ENCODE measurements at places on chromosomes 11 and 22.
A peak's percentile ranks its signal among the peaks of the same experiment; 100 is the strongest.

GRCh38 chr22:36280379-36280778 lies 27.4 kb downstream of the APOL1 start:
- DNase-seq, result no peak

- no peak for DNase-seq
Measured at GRCh38 chr11:112972399-112973145, 11.4 kb downstream of the NCAM1 start.

- DNase-seq, result peak; percentile 61
Measured at GRCh38 chr11:45803971-45804760, 783 bp upstream of the SLC35C1 start.

DNA sequence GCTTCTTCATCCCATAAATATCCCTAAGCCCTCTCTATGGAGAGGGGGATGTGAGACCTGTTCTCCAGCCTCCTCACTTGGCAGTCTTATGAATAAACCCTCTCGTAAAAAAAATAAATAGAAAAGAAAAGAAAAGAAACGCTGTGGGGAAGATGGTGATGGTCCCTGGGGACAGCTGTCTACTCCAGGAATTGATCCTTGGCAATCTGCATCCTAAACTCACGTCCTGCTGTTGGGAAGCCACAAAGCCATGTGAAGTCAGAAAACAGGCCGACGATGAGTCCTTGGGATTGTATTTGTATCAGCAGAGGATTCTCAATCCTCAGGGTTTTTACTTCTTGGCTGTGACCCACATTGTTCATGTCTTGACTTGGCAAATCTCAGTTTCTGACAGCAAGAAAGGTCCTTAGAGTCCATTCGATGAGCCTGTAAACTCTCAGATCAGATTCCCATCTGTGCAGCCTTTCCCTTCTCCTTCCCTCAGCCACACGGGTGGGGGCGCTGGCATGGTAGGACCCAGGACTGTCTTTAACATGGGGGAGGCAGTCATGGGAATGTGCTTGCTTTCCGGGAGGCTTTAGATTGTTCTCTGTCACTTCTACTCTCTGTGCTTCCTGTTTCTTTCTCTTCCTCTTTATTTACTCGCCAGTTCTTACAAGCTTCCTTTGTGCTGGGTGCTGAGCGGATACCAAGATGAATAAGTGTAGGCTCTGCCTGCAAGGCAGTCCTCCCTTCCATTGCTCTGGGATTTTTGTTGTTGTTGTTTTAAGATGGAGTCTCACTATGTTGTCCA lies 24.9 kb downstream of the TCP11L1 start:
- no peak for DNase-seq

GRCh38 chr22:20536590-20537324 lies 29.3 kb downstream of the MED15 start:
- no peak for DNase-seq

GRCh38 chr22:20015971-20016733 lies 471 bp downstream of the ARVCF start:
- DNase-seq, result peak; percentile 22

DNA sequence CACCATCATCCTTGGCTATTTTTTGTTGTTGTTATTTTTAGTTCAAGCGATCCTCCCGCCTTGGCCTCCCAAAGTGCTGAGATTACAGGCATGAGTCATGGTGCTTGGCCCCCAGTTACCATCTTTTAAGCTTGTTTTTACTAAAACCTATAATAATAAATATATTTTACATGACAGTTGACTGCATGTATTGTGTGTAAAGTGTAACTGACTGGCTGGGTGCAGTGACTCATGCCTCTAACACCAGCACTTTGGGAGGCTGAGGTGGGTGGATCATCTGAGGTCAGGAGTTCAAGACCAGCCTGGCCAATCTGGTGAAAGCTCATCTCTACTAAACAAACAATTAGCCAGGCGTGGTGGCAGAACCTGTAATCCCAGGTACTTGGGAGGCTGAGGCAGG lies 386.2 kb downstream of the TENM4 start:
- DNase-seq, result no peak

DNA sequence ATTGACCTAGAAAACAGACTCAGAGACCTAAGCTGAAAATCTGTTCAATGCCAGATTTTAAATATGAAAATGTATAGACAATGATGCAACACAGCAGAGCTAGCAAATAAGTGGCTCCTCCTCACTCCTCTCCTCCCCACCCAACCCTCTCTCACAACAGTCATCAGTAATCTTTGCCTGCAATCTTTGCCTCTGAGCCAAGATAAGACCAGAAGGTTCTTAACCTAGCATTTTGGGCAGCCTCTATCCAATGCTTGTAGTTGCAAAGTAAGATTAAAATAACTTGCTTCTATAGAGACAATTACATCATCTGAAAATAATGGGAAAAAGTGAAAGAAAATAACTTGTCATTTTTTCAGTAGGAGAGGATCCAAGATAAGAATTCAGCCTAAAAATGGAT lies 117.3 kb downstream of the PARVA start:
- no peak for DNase-seq

DNA sequence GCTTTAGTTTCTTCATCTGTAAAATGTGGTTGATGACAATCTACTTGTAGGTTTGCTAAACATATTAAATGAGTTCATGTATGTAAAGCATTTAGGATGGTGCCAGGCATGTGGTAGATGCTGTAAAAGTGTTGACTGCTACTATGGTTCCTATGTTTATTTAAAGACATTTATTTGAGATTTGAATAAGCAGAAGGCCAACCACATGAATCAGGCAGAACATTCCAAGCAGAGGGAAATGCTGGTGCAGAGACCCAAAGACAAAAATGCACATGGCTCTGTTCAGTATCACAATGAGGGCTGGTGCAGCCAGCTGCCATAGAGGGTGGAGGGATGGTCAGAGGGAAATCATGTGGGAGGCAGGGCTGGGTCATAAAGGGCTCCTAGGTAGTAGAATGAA lies 156.2 kb upstream of the PDGFD start:
- no peak for DNase-seq

- no peak for DNase-seq
Measured at GRCh38 chr11:14312736-14313438, 46.1 kb downstream of the RRAS2 start.

DNA sequence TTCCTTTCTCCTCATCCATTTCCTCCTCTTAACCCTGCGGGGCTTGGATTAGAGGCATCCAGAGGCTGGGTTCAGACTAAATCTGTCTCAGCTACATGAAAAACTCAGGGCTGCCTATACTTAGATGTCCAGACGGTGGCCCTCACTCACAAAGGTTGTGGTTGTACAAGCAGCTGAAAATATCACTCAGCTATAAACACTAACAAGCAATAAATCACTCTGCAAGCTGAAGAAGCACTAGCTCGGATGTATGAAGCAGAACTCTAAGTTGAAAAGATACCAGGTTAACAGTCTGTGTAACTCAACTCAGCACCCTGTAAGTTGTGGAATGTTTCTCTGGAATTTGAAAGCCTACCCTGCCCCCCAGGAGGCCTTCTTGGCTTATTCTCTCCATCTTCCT lies 82.9 kb downstream of the EXT2 start:
- DNase-seq, result no peak

DNA sequence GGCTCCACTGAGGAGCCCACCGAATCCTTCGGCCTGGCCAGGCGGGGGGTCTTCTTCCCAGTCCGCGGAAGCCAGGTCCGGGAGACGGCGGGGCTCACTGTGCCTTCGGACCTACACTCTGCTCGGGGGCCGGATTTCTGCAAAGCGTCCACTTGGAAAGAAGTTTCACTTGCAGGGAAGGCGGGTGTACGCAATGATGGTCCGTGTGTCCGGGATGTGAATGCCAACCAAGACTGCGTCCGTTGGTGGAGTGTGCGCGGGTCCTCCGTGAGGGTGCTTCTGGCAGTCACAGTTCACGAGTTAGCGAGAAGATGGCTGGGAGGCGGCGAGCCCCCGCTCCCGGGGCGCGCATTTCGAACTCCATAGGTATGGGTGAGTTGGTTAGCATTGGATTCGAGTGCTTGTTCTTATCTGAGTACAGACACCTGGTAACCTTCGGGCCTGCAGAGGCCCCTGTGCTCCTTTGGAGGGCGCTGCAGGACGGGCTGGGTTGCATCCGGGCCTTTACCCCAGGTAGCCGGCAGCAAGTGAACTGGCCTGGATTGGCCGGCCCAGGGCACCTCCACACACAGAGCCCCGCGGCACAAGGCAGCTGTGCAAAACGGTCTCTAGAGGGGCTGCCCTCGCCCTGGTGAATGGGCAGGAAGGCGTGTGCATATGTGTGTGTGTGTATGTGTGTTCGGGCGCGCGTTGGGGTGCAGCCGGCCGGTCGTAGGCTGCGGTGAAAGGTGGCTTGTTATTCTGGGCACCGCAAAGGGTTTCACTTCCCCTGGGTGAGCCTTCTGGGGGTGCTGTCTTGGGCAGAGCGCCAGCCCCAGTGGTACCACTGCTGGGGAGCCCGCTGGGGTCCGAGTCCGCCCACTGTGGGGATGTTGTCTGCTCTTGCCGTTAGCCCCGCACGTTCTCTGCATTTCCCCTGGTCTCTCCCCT lies 13.3 kb upstream of the CYP2R1 start:
- peak; percentile 70 for DNase-seq

DNA sequence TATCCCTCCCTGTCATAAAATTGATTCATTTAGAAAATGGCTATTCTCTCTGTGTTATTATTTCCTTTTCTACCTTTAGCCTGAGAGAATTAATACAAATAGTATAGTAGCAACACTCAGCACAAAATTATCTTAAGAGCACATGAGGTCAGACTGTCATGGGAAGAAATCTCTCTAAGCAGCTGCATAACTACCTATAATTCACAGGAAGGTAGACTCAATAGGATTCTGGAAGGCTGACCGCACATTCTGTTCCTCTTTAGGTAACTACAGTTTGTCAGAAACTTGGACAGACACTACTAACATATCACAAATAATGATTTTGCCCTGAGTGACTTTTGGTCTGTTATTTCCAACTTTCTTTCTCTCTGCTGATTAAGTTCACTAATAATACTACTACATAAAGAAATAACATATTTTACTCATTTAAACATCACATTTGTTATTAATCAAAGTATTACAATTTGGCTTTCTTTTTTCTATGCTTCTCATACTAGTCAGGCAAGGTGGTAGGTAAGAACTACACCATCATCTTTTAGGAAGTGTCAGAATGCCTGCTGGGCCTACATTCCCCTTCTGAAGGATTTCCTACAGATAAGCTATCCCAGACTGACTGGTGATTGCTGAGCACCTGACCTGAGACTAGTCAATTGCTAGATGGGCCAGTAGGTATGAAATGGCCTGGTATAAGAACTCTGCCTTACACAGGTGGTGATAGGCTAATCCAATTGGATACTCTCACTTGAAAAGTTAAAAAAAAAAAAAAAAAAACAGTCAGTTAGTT lies 325.1 kb downstream of the DLG2 start:
- no peak for DNase-seq

GRCh38 chr11:63686926-63687325 lies 5.6 kb downstream of the RTN3 start:
- no peak for DNase-seq

GRCh38 chr11:134739136-134739535 lies 327.1 kb upstream of the B3GAT1 start:
- DNase-seq, result no peak

DNA sequence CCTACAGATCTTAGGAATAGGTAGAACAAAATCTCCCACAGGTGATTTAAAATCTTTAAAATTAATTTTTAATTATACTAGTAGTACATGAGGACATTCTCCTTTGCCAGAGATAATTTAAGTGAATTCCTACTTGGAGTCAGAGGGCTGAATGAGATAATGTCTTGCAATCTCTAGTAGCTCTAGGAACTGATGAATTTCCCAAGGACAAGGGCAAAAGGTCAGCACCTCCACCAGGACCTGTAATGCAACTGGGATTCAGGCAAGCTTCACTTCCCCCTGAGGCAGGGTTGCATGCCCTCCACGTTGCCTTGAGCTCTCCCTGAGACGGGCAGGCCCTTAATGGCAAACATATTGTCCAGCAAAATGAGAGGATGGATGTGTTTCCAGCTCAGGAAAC lies 330.3 kb upstream of the PITPNB start:
- DNase-seq, result no peak

DNA sequence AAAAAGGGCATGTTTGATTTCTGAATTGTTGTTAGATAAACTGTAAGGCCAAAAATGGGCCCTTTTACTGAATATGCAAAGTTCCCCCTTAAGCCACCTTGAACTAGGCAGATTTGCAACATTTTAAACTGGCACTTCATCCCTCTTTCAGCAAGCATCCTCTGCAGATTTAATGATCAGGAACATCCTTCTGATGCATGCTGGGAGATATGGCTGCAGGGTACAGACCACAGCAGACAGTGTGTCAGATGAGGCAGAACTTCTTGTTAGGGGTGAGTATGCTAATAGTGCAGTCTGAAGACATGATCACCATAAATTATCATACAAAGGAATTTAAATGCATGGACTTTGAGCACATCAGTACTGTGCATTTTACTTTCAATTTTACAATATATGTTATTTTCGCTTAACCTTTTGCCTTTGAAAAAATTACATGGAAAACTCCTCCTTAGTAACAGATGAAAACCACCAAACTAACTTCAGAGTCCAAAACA lies 462.5 kb upstream of the ARHGAP42 start:
- DNase-seq, result no peak

GRCh38 chr11:8756201-8756600 lies 73.6 kb downstream of the RPL27A start:
- DNase-seq, result no peak

DNA sequence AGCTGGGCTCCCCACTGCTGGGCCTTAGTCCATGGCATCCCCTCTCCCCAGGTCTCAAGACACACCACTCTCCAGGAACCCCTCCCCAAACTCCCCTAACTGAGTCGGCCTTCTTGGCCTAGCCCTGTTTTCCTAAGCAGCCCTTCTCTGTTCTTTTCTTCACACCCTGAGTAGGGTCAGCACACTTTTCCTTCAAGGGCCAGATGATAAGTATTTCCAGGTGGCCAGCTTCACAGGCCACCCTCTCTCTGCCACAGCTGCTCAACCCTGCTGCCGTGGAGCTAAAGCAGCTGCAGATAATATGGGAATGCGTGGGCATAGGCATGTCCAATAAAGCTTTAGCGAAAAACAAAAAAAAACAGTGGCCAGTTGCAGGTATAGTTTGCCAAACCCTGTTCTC lies 24.1 kb downstream of the DGCR2 start:
- no peak for DNase-seq

DNA sequence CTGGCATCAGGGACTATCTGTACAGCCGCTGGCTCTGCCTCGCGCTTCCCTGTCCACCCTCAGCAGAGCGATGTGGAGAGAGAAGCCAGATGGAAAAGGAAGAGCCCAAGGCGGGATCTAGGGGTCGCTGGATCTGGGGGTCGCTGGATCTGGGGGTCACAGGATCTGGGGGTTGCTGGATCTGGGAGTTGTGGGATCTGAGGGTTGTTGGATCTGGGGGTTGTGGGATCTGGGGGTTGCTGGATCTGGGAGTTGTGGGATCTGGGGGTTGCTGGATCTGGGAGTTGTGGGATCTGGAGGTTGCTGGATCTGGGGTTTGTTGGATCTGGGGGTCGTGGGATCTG lies 2.0 kb upstream of the MS4A10 start:
- no peak for DNase-seq

GRCh38 chr11:105458071-105458470 lies 151.8 kb upstream of the GRIA4 start:
- DNase-seq, result no peak

- DNase-seq, result no peak
Measured at GRCh38 chr11:65790902-65791650, 4.2 kb downstream of the OVOL1 start.
